ENCODE measurements at places on chromosomes 13 and 19. TPM values are rescaled to one million over a fixed set of nuclear protein-coding genes. Genes with fewer than 3 reads are reported as not detected.

The NFIX gene
- total RNA-seq: 184 TPM

The CXCL17 gene
- not detected for total RNA-seq

DNA sequence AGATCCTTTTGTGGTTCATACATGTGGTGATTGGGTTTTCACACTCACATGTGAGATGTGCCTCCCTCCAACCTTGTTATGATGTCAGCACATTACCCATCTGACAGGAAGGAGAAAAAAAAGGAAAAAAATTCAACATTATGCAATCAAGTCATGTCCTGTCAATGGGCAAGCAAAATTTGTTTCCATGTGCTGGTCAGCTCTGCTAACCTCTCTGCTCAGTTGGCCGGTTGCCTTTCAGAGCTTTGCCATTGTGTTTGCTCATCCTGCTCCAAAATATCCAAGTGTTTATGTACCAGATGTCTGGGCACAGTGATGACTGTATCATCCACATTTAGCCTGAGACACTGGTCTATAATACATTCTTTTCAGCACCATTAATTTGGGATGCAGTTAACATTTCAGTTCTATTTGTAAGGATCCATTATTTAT lies 27.0 kb upstream of the METTL21C start:
- no peak for DNase-seq

- DNase-seq: no peak
Measured at GRCh38 chr19:40304306-40304705, 19.2 kb upstream of the AKT2 start.

- DNase-seq: no peak
Measured at GRCh38 chr13:109922518-109922917, 136.1 kb upstream of the IRS2 start.

The SYDE1 gene
- 53.5 TPM for total RNA-seq

The PSG11 gene
- total RNA-seq: not detected

GRCh38 chr13:111143865-111144540 lies 28.9 kb downstream of the ARHGEF7 start:
- no peak for DNase-seq

- DNase-seq: no peak
Measured at GRCh38 chr13:24234200-24234915, 73.8 kb downstream of the SPATA13 start.

GRCh38 chr19:27833031-27833430 lies 1379.9 kb downstream of the UQCRFS1 start:
- DNase-seq: no peak

DNA sequence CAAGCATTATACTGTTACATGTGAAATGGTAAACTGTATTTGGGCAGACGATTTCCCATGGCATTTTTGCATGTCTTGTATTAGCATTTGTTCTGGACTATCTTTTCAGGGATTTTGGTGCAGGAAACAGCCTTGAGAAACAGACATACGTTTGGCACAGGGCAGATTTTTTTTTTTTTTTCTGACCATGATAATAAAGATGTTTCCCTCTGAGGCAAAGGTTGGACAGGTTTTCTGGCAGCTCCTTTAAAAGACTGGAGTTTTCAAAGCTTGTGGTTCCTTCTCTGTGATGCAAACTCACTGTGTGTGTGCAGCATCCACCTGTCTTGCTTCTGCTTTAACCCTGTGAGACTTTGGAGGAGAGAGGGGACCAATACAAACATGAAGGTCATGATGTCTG lies 63.0 kb downstream of the NBEA start:
- DNase-seq: no peak

The PDE4C gene
- total RNA-seq: 2.3 TPM

- DNase-seq: no peak
Measured at GRCh38 chr13:31236211-31236786, 36.5 kb downstream of the B3GLCT start.
